MCF 10A (cell line): ENCODE measurements at places on chromosomes 2 and 18. TPM values are rescaled to one million over a fixed set of nuclear protein-coding genes. Genes with fewer than 3 reads are reported as not detected.

GRCh38 chr18:10085416-10085815, 171.6 kb downstream of the VAPA start:
- no peak overlapping the region for H3K4me3 ChIP-seq
- no peaks in the 10 kb centered on the region for H3K4me1 ChIP-seq
- H3K27me3 ChIP-seq: no peaks in the 10 kb centered on the region

- H3K4me1 ChIP-seq: peaks cover 14% of the 10 kb centered on the region
- no peak for DNase-seq
- H3K27me3 ChIP-seq: no peaks in the 10 kb centered on the region
- no peaks in the 10 kb centered on the region for H3K36me3 ChIP-seq
- no peak overlapping the region for H3K4me3 ChIP-seq
- peak overlapping the region; percentile 35 for H3K27ac ChIP-seq
These were observed 103.6 kb upstream of the SMAD2 start for GRCh38 chr18:48033790-48034650.

GRCh38 chr2:135742325-135742757, 686 bp downstream of the UBXN4 start:
- peak; percentile 66 for DNase-seq
- peak overlapping the region; percentile 81 for H3K4me3 ChIP-seq
- no peaks in the 10 kb centered on the region for H3K27me3 ChIP-seq
- H3K36me3 ChIP-seq: peaks cover 19% of the 10 kb centered on the region
- peak overlapping the region; percentile 95 for H3K27ac ChIP-seq

Gene UGT1A9
- total RNA-seq: not detected in 2 replicates

GRCh38 chr2:31202041-31202440, 15.3 kb downstream of the CAPN14 start:
- DNase-seq: no peak
- no peaks in the 10 kb centered on the region for H3K27me3 ChIP-seq
- no peaks in the 10 kb centered on the region for H3K4me1 ChIP-seq
- H3K27ac ChIP-seq: no peak overlapping the region
- no peaks in the 10 kb centered on the region for H3K36me3 ChIP-seq

DNA sequence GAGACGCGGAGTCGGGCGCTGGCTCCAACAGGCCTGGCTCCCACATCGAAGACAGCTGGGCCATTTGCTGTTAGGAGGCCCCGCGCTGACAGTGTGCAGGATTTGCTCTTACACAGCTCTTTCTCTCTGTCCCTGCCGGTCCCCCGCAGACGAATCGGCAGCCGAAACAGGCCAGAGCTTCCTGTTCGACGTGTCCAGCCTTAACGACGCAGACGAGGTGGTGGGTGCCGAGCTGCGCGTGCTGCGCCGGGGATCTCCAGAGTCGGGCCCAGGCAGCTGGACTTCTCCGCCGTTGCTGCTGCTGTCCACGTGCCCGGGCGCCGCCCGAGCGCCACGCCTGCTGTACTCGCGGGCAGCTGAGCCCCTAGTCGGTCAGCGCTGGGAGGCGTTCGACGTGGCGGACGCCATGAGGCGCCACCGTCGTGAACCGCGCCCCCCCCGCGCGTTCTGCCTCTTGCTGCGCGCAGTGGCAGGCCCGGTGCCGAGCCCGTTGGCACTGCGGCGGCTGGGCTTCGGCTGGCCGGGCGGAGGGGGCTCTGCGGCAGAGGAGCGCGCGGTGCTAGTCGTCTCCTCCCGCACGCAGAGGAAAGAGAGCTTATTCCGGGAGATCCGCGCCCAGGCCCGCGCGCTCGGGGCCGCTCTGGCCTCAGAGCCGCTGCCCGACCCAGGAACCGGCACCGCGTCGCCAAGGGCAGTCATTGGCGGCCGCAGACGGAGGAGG, 3.5 kb downstream of the GDF7 start:
- no peak for DNase-seq
- no peak overlapping the region for H3K27ac ChIP-seq
- peaks cover 9% of the 10 kb centered on the region for H3K27me3 ChIP-seq
- H3K36me3 ChIP-seq: peaks cover 7% of the 10 kb centered on the region

DNA sequence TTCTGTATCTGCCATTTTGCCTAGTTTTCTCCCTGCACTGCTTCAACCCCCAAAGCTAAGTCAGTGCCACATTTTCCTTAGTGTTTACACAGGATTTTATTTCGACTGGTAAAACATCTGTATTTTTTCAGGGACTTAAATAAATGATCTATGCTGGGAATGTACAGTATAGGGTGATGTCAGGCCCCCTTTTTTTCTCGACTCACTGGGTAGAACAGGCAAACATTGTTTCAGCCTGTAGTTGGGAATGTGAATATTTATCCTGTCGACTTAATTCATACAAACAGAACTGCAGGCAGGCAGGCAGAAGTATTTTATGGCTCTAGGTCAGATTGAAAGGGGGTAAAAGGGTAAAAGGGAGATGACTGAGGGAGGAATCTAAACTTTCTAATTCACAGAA, 123.5 kb upstream of the ZFP36L2 start:
- H3K36me3 ChIP-seq: peaks cover 10% of the 10 kb centered on the region
- H3K4me3 ChIP-seq: no peak overlapping the region
- peaks cover 1% of the 10 kb centered on the region for H3K4me1 ChIP-seq
- H3K27ac ChIP-seq: no peak overlapping the region

DNA sequence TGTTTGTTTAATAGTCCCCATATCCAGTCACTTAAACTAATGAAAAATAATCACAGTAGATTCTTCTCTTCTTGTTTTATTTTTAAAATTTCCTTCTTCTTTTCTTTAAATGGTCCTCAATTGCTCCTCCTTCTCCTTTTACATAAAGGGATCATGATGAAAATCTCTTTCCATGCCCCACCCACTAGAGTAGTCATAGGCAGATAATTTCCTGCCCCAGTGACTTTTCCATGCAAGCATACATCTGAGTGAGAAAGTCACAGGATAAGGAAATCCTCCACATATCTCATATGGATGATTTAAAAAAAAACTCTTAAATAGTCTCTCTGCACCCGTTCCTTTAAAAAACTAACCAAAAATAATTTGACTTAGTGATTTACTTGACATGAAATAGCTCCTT, 552.3 kb upstream of the SETBP1 start:
- no peak for DNase-seq
- peaks cover 6% of the 10 kb centered on the region for H3K4me1 ChIP-seq
- no peaks in the 10 kb centered on the region for H3K27me3 ChIP-seq
- H3K27ac ChIP-seq: no peak overlapping the region

Gene DRC1
- not detected in 2 replicates for total RNA-seq

- H3K4me3 ChIP-seq: no peak overlapping the region
- no peaks in the 10 kb centered on the region for H3K4me1 ChIP-seq
- H3K27me3 ChIP-seq: no peaks in the 10 kb centered on the region
- peak; percentile 38 for DNase-seq
These were observed 65.1 kb upstream of the RPRM start for GRCh38 chr2:153543635-153544071.

Gene PPM1G
- total RNA-seq: 85.7 and 123 TPM in 2 replicates

Gene AGFG1
- total RNA-seq: 74.2 and 86.1 TPM in 2 replicates

GRCh38 chr2:214836568-214836967, 27.1 kb upstream of the BARD1 start:
- H3K27ac ChIP-seq: no peak overlapping the region
- H3K36me3 ChIP-seq: no peaks in the 10 kb centered on the region
- H3K4me1 ChIP-seq: no peaks in the 10 kb centered on the region
- no peaks in the 10 kb centered on the region for H3K27me3 ChIP-seq
- no peak overlapping the region for H3K4me3 ChIP-seq
- DNase-seq: no peak

- H3K36me3 ChIP-seq: no peaks in the 10 kb centered on the region
- H3K27ac ChIP-seq: no peak overlapping the region
- no peak overlapping the region for H3K4me3 ChIP-seq
- no peaks in the 10 kb centered on the region for H3K27me3 ChIP-seq
These were observed 925.7 kb downstream of the DCDC2C start for GRCh38 chr2:4628998-4629501.

DNA sequence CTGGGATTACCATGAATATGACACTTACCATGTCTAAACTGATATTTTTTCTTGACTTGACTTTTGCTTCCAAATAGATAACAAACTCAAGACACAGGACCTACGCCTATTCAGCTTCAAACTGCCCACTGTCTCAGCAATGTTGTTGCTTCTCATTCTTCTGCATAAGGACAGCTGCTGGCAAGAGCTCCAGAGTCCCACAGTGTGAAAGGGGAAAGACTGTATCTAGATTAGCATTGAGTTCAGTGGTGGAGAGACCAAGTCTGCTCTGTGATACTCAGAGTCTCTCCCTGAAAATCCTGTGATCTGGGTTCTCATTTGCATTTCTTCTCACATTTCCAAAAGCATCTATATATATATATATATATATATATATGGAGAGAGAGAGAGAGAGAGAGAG, 247.9 kb upstream of the NT5C1B start:
- DNase-seq: no peak
- H3K36me3 ChIP-seq: peaks cover 6% of the 10 kb centered on the region
- H3K27me3 ChIP-seq: no peaks in the 10 kb centered on the region
- no peak overlapping the region for H3K4me3 ChIP-seq
- no peak overlapping the region for H3K27ac ChIP-seq
- H3K4me1 ChIP-seq: peaks cover 7% of the 10 kb centered on the region

DNA sequence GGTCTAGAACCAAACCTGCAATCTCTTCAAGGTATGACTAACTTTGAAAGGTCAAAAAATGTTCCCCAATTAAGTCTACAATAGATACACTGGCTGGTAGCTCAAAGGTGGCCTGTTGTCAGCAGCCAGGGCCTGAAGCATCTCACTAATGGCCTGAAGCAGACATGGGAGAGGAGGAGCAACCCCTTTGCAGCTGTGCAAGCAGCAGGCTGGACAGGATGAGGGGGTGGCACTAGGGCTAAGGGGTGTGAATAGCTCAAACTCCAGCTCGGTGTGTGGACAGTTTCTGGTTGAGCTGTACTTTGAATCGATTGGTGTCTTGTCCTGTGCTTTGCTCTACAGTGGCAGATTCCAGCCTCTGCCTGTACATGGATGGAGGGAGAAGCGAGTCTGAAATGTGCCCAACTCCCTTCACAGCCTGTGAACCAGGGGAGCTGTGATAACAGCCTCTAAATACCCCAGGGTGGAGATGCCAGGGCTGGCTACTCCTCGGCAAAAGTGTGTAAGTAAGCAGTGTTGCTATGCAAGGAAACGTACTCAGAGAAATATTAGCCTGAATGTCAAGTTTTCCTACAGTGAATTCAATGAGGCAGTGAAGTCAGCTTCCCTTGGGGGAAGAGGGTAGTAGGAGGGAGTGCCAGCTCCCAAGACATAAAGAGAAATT, 34.7 kb upstream of the DTNB start:
- H3K4me1 ChIP-seq: no peaks in the 10 kb centered on the region
- H3K4me3 ChIP-seq: no peak overlapping the region
- no peak overlapping the region for H3K27ac ChIP-seq
- DNase-seq: no peak

Gene SLC5A7
- not detected in 2 replicates for total RNA-seq

GRCh38 chr2:28653892-28654662, 97.6 kb upstream of the PPP1CB start:
- H3K27me3 ChIP-seq: no peaks in the 10 kb centered on the region
- no peak for DNase-seq
- H3K4me1 ChIP-seq: peaks cover 49% of the 10 kb centered on the region
- no peak overlapping the region for H3K27ac ChIP-seq
- H3K4me3 ChIP-seq: no peak overlapping the region

- H3K36me3 ChIP-seq: peaks cover 31% of the 10 kb centered on the region
- no peaks in the 10 kb centered on the region for H3K4me1 ChIP-seq
- no peak overlapping the region for H3K27ac ChIP-seq
- no peaks in the 10 kb centered on the region for H3K27me3 ChIP-seq
These were observed 56.1 kb upstream of the KIDINS220 start for GRCh38 chr2:8893474-8893873.

DNA sequence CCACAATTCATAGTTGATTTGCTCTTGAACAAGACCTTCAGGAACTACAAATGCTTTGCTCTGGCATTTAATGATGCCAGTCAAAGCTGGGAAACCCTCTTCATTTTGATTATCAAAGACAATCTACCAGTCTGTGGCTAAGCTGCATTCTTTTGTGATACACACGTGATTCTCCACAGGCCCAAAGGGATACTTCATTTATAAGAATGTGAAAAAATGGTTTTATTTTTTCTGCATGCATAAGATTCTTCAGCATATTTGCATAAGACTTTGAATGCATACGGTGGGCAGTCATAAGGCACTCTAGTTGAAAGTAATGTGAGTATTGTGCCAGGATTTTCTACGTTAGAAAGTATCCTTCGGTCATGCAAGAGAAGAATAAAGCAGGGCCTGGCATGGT, 33.0 kb upstream of the ARL5A start:
- H3K27me3 ChIP-seq: no peaks in the 10 kb centered on the region
- no peak overlapping the region for H3K4me3 ChIP-seq
- no peak overlapping the region for H3K27ac ChIP-seq
- no peaks in the 10 kb centered on the region for H3K4me1 ChIP-seq

DNA sequence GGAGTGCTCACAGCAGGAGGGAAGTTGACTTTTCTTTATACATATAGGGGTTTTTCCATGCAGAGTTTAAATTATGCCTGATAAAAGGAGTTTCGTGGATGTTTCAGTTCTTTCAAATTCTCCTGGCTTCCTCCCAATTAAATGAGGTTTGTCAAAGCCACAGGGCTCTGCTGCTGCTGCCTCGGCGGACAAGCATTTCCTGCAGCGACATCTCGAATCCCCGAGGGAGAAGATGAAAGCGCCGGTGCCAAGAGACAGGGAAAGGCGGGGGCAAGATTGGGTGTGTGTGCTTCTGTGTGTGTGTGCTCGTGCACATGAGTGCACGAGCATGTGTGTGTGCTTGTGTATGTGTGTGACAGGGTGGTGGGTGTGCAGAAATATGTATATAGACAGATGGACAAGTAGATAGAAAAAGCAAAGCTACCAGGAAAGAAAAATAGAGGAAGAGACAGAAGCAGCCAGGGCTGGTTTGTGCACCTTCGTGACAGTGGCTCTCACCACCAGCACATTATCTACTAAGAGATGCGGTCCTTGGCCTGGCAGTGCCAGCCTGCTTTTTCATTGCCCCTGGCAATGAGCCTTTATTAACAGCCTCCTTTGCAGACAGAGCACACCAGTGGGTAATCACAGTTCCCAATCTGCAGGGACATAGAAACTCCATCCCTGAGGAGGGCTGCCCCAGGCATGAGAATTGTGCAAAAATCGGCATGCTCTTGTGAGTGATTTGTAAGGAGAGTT, 76.2 kb downstream of the CDK15 start:
- peaks cover 32% of the 10 kb centered on the region for H3K27me3 ChIP-seq
- no peak overlapping the region for H3K27ac ChIP-seq
- H3K36me3 ChIP-seq: no peaks in the 10 kb centered on the region
- H3K4me3 ChIP-seq: peak overlapping the region; percentile 34
- peaks cover 18% of the 10 kb centered on the region for H3K4me1 ChIP-seq

DNA sequence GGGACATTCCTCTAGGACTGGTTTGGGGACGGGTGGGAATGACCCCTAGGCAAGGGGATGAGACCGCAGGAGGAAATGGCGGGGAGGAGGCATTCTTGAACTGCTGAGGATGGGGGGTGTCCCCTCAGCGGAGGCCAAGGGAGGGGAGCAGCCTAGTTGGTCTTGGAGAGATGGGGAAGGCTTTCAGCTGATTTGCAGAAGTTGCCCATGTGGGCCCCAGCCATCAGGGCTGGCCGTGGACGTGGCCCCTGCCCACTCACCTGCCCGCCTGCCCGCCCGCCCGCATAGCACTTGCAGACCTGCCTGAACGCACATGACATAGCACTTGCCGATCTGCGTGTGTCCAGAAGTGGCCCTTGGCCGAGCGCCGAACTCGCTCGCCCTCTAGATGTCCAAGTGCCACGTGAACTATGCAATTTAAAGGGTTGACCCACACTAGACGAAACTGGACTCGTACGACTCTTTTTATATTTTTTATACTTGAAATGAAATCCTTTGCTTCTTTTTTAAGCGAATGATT, 4.9 kb downstream of the INHBB start:
- no peaks in the 10 kb centered on the region for H3K36me3 ChIP-seq
- peaks cover 9% of the 10 kb centered on the region for H3K4me1 ChIP-seq
- H3K27me3 ChIP-seq: peaks cover 21% of the 10 kb centered on the region
- no peak overlapping the region for H3K27ac ChIP-seq
- no peak overlapping the region for H3K4me3 ChIP-seq
